ENCODE measurements at places on chromosomes 7 and 10.

GRCh38 chr10:105952153-105952552, 1212.4 kb downstream of the SORCS1 start:
- DNase-seq = no peak

DNA sequence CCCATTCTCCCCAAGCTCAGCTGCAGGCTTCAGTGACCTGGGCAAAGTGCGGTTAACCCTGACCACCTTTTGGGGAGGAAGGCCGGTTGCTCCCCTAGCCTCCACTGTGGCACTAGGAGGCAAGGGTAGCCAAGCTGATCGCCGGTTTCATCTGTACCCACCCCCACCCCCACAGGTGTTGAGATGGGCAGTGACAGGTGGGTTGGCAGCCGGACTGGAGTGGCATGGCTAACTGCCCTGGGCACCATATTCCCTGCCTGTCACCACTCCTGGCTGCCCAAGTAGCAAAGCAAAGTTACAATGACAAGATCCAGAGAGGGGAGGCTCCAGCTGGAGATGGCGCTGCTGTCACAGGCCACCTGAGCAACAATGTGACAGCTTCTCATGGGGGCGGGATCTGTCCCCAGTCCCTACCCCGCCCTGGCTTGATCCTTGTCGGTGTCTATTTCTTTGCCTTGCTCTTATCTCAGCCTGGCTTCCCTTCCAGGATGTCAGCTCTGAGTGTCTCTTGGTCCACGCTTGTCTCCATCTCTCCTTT, 27.0 kb upstream of the BMS1 start:
- DNase-seq = no peak

GRCh38 chr10:52226197-52226847, 87.8 kb upstream of the DKK1 start:
- DNase-seq = no peak

DNA sequence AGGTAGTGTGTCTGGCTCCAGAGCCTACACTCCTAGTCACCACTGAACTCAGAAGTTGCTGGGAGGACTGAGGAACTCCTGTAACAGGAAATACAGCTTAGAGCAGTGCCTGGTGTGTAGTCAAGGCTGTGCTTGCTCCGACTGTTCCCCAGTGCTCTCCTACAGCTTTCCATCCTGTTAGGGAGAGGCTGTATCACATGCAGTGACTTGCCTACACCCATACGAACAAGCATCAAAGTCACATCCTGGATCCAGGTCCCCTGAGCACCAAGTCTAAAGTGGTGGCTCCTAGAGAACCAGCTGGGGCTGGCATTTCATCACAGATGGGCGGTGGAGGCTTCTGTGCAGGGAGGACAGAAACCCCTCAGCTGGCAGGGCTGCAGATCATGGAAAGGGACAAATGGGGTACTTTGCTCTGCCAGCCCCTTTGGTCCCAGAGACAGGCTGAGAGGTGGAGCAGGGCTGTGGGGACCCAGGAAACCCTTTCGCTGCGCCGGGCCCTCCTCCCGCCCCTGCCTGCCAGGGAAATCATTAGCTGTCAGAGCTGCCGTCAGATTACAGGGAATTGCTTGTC, 7.7 kb downstream of the ASB10 start:
- DNase-seq = no peak

- no peak for DNase-seq
Measured at GRCh38 chr7:31788445-31788844, 101.4 kb downstream of the PPP1R17 start.

- DNase-seq = no peak
Measured at GRCh38 chr7:12294701-12295100, 83.6 kb downstream of the TMEM106B start.

DNA sequence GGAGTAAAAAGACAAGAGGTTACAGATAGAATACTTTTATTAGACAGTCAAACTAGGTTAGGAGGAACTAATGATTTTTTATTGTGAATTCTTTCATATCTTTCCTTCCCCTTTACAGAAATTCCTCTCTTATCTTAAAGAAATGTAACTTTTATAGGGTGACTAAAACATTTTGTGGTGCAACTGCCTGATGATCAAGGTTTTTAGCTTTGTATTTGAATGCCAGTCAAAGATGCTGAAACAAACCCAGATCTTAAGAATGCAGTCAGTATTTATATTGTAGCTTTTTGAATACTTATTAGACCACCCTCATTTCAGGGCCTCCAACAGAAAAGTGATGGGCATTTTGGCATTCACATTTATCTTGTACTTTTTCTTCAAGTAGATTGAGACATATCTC, 27.4 kb downstream of the TAX1BP1 start:
- DNase-seq = no peak

GRCh38 chr10:127974911-127975310, 68.0 kb downstream of the PTPRE start:
- no peak for DNase-seq

DNA sequence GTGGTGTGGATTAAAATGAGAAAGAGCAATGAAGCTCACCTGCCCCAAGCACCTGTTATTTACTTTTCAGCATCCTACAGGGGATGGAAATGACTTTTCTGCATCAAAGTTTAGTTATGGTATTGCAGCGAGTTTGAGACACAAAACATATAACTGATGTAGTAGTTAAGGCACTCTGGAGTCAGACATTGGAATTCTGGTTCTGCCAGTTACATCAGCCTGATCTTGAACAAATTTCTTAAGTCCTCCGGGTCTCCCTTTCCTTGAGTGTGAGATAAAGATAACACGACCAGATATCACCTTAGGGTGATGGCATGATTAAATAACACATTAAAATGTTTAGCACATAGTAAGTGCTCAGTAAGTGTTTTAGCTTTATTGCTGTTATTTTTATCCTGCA, 97.4 kb downstream of the ATXN7L1 start:
- DNase-seq = no peak

- no peak for DNase-seq
Measured at GRCh38 chr7:151483711-151483983, 36.0 kb downstream of the RHEB start.

GRCh38 chr10:13542533-13542932, 13.7 kb upstream of the BEND7 start:
- DNase-seq = no peak

GRCh38 chr7:71793251-71793650, 618.9 kb downstream of the CALN1 start:
- DNase-seq = no peak

GRCh38 chr7:49125246-49125645, 200.9 kb downstream of the CDC14C start:
- no peak for DNase-seq

DNA sequence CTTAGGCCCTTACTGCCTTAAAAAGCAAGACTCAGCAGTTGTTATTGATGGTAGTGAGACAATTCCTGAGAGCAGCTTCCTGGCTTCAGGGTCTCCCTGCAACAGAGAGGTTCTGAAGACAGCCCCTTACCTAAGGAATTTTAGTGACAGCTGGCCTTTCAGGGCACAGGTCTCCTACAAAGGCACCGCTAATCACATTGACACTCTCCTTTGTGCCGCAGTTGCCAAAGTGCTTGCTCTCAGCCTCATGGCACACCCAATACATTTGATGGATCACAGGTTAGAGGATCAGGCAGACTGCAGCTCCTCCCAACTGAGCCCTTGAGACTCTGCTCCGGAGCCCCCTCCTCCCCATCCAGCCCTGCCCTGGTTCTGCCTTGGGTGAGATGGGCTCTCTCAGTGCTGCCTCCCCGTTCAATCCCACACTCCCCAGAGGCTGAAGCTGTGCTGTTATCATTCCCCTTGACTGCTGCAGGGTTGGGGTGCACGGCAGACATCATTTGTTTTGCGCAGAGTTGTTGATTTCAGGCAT, 198.2 kb downstream of the EMX2 start:
- DNase-seq = no peak

GRCh38 chr7:3067193-3067592, 23.5 kb upstream of the CARD11 start:
- DNase-seq = peak; percentile 66

DNA sequence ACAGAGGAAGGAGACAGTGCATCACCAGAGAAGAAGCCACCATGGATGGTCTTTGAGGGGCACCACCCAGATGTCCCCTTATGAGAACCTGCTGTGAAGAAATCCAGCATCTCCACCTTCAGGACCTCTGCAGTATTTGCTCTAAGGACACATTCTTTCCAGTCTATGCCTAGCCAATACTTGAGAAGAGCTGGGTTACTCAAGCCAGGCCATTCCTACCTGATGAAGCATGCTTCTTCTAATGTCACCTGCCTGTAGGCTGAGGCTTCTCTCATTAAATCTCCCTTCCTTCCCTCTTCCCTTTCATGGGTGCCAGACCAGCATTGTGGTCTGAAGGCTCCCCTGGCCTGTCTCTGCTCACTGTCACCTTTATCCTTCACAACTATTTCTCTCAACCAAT, 654.5 kb upstream of the AUTS2 start:
- no peak for DNase-seq

GRCh38 chr7:20784388-20785156, 2.1 kb downstream of the SP8 start:
- DNase-seq = no peak

GRCh38 chr7:23345601-23346000, 46.5 kb downstream of the MALSU1 start:
- DNase-seq = no peak

DNA sequence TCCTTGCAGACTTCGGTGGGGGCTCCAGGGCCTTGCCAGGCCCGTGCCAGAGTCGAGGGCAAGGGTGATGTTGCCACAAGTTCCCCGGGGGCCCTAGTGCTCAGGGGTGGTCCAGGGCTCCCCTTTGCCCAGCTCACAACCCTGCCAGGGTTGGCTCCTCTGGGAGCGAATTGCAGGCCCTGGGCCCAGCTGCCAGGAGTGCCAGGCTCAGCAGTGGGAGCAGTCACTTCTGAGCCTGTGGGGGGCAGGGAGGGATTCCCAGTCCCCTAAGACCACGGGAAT, 43.8 kb downstream of the TCERG1L start:
- DNase-seq = no peak

GRCh38 chr7:139643951-139644585, 120.6 kb downstream of the CLEC2L start:
- DNase-seq = no peak

- DNase-seq = peak; percentile 53
Measured at GRCh38 chr10:84138478-84139125, 707 bp upstream of the GHITM start.

- no peak for DNase-seq
Measured at GRCh38 chr10:43039624-43040481, 37.0 kb upstream of the RET start.

- no peak for DNase-seq
Measured at GRCh38 chr7:27171325-27171636, 2.8 kb downstream of the HOXA10 start.

- DNase-seq = no peak
Measured at GRCh38 chr7:25312968-25313367, 84.7 kb upstream of the NPVF start.

- no peak for DNase-seq
Measured at GRCh38 chr10:30823651-30824050, 194.1 kb upstream of the LYZL2 start.

GRCh38 chr10:96252730-96253129, 18.6 kb downstream of the BLNK start:
- DNase-seq = no peak

- DNase-seq = no peak
Measured at GRCh38 chr7:155945670-155946325, 133.5 kb upstream of the SHH start.

DNA sequence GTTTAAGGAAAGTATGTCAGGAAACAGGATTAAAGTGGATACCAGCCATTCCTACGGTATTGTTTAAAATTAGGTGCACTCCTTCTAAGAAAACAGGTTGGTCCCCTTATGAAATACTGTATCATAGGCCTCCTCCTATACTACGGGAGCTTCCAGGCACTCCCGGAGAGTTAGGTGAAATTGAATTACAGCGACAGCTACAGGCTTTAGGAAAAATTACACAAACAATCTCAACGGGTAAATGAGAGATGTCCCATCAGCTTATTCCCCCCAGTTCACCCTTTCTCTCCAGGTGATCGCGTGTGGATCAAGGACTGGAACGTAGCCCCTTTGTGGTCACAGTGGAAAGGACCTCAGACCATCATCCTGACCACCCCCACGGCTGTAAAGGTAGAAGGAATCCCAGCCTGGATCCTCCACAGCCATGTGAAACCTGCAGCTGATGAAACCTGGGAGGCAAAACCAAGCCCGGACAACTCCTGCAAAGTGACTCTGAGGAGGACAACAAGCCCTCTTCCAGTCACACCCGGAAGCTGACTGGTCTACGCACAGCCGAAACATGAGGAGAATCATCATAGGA, 25.1 kb upstream of the GHITM start:
- DNase-seq = no peak

DNA sequence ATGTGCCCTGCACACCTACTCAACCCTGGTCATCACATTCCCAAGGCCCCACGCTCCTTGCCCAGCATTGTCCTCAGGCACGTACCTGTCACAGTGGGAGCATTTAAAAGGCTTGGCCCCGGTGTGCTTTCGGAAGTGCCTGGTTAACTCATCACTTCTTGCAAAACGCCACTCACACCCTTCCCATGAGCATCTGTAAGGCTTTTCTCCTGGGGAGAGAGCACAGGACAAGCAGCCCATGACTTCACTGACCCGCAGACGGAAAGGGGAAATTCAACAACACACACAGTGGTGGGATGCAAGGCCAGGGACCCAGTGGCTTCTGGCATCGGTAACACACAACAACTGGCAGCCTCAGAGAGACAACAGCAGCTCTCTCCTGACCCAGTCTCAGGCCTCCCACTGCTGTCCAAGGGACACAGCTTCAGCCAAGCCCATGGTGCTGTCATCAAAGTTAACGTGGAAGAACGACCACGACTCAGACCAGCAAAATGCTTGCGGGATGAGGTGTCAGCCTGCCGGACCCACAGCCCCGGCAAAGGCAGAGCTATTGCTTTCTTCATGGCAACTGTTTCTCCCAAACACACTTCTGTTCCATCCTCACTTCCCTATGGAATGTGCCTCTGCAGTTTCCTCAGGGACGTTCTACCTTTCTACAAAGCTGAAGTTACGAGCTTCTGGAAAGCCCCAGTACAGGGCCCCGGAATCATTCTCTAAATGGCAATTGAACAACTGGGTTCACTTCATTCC, 4.8 kb downstream of the KLF6 start:
- no peak for DNase-seq

DNA sequence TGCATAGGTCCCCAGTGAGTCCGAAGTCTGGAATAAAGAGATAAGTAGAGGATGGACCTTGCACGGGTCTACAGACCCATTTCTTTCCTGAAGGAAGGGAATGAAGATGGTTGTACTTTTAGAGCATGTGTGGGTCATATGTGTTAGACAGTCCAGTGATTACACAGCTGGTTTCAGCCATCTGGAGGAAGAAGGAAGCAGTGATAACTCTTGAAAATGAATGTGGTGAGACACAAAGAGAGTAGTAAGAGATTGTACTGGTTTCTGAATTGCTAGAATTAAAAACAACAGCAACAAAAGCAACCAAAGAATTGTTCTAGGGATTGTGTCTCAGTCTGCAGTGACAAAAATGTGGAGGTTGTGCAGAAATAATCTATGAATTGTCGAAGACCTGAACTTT, 258.9 kb downstream of the SUGCT start:
- no peak for DNase-seq

DNA sequence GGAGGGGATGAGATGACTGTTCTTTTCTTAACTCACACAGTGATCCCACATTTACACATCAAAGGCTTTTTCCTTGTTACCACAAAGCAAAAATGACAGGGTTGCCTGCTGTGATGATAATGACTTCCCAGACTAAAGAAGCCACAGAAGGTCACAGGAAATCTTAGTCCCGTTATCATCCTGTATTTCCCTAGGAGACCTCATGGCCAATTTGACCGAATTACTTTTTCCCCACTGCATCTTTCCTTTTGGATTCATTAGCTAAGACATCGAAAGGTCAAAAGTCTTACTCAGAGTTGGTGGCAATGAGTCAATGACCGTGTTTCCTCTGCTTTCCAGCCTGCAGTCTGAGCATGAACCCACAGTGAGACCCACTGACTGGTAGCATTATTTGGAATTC, 130.1 kb upstream of the INHBA start:
- DNase-seq = no peak

GRCh38 chr10:70258216-70258615, 25.0 kb upstream of the PPA1 start:
- DNase-seq = no peak
